Activated CD8-positive, alpha-beta T cell treated with anti-CD3 and anti-CD28 coated beads, Interleukin-2, amount 10 ng/mL, durations not matched to agents 7 days and 5 days (primary cell): ENCODE measurements at places on chromosomes 1 and 21.

DNA sequence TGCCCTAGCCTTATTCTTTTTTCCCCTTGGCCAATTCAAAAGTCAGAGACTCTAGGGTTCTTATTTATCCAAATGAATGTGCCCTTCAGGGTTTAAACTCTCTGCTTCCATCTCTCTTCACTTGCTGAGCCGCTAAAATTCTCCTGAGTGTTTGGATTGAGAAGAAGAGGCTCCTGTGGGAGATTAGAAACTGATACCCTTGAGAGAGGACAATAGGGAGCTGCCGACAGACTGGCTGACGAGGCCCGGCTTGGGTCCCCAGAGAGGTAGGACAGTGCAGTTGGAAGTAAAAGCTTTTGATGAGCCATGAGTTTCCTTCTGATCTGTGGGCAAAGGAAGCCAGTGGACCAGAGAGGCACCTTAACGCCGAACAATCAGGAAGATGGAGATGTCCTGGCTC, 41.3 kb upstream of the UBE2U start:
- DNase-seq, result no peak

GRCh38 chr1:37677143-37677439, 15.2 kb upstream of the CDCA8 start:
- no peak for DNase-seq

GRCh38 chr1:53606651-53607051, 132.3 kb downstream of the GLIS1 start:
- no peak for DNase-seq

GRCh38 chr1:212951126-212951946, 995 bp downstream of the VASH2 start:
- DNase-seq, result no peak

DNA sequence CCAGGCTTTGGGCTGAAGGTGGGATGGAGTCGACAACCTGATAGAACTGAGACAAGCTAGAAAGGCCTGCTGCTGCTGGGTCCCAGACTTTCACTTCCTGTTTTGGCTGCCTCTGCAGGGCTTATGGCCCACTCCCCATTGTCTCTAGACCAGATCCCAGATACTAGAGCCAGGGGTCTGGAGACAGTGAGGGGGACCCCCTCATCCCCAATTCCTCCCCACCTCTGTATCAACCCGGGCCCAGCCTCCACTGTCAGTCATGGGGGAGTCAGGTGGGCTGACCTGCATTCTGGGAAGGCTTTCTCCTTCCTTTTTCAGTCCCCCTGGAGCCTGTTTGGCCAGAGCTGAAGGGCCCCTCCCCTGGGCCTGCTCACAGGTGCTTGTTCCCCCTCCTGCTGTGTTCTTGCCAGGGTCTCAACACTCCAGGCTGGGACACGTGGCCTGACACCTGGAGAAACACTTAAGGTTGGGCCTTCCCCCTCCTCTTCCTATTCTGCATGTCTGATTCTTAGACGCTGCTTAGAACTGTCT, 18.0 kb upstream of the ETV3L start:
- no peak for DNase-seq

- DNase-seq, result no peak
Measured at GRCh38 chr1:116147972-116148371, 36.8 kb downstream of the MAB21L3 start.

DNA sequence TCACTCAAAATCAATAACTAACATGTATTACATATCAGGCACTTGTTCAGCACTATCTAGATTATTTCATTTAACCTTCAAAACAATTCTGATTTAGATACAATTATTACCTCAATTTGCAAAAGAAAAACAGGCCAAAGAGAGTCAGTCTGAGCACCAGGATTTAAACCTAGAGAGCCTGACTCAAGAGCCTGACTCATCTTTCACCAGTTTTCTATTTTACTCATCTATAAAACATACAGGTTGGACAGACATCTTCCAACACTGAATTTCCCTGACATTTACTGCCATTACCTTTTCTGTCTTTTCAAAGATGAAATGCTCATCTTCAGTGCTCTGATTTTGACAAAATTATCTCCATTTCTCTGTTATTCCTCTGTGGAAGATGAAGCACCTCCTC, 116.5 kb downstream of the MRPL39 start:
- no peak for DNase-seq

DNA sequence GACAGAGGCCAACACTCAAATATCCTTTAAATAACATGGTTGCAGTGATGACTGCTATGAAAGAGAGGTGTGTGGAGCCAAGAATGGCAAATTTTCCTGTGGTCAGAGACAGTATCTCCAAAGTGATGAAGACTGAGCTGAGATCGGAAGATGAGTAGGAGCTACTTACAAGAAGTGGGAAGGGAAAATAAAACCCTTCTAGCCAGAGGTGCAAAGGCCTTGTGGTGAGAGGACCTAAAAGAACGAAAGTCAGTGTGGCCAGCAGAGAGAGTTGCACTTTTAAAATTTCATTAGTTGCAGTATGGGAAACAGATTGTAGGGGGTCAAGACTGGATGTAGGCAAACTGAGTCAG, 17.8 kb downstream of the SLAMF7 start:
- DNase-seq, result no peak

DNA sequence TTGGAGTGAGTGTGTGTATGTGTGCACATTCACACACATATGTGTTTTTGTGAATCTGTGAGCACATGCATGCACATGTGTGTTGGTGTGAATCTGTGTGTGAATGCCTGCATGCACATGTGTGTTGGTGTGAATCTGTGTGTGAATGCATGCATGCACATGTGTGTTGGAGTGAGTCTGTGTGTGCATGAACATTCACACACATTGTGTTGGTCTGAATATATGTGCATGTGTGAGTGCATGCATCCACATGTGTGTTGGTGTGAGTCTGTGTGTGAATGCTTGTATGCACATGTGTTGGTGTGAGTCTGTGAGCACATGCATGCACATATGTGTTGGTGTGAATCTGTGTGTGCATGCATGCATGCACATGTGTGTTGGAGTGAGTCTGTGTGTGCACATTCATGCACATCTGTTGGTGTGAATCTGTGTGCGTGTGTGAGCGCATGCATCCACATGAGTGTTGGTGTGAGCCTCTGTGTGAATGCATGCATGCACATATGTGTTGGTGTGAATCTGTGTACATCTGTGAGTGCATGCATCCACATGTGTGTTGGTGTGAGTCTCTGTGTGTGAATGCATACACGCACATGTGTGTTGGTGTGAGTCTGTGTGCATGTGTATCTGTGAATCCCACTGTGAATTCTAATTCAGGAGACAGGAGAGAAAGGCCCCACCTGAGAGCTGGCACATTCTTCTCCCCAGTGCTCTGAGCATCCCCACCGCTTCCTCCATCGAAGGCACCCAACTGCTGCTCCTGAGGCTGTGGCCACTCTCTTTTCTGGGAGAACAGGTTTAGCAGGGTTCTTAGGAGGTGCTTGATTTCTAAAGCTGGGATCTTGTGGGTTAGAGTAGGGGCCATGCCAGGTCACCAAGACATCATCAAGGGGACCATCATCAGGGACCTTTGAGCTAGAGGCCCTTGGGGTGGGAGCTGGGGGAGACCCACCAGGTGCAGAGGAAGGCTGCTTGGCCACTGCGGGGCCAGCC, 117.5 kb upstream of the ARHGEF16 start:
- no peak for DNase-seq

DNA sequence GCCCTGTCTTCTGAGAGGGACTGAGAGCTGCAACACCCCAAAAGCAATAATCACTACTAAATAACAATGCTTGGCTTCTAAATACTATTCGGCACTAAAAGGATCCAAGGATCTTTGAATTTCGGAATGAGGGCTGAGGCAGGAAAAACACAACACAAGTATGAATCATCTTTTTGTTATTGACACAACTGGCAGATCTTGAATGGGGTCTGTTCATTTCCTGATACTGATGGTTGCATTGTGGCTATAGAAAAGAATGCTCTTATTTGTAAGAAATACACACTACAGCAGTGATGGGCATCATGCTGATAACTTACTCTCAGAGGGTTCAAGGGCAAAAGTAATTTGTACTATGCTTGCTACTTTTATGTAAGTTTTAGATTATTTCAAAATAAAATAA, 149.2 kb upstream of the PLD5 start:
- DNase-seq, result no peak

GRCh38 chr1:209427811-209428210, 155.7 kb upstream of the CAMK1G start:
- no peak for DNase-seq

GRCh38 chr21:31266241-31266640, 77.8 kb downstream of the TIAM1 start:
- no peak for DNase-seq

DNA sequence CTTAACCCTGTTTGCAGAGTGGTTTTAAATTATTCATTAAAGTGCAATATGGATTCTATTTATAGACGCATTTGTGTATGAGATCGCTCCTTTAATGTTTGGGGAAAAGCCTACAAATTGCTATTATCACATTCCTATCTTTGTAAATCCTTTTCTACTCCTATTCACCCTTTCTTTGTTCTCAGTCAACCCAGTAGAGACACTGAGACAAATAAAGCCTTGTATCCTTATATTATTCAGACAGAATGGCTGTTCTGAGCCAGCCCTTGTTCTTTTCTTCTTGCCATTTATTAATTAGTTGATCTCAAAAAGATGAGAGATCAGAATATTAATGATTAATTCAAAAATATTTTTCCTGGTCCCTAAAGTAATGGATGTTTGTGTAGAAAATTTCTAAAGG, 8.4 kb downstream of the PCBP3 start:
- no peak for DNase-seq

- no peak for DNase-seq
Measured at GRCh38 chr1:178434360-178434759, 62.4 kb downstream of the CLEC20A start.

- DNase-seq, result no peak
Measured at GRCh38 chr1:173276922-173277800, 70.0 kb upstream of the TNFSF4 start.

DNA sequence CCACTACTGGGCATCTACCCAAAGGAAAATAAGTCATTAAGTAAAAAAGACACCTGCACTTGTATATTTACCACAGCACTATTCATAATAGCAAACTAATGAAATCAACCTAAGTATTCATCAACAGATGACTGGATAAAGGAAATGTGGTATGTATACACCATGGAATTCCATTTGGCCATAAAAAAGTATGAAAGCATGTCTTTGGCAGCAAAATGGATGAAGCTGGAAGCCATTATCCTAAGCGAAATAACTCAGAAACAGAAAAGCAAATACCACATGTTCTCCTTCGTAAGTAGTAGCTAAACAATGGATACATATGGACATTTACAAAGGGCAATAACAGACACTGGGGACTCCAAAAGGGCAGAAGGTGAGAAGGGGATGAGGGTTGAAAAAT, 485.7 kb upstream of the BRINP3 start:
- DNase-seq, result no peak

GRCh38 chr1:212401838-212402582, 12.7 kb downstream of the PACC1 start:
- DNase-seq, result no peak

GRCh38 chr21:27683292-27683691, 716.4 kb upstream of the ADAMTS5 start:
- DNase-seq, result no peak

GRCh38 chr1:112033439-112034120, 44.1 kb upstream of the KCND3 start:
- DNase-seq, result no peak

DNA sequence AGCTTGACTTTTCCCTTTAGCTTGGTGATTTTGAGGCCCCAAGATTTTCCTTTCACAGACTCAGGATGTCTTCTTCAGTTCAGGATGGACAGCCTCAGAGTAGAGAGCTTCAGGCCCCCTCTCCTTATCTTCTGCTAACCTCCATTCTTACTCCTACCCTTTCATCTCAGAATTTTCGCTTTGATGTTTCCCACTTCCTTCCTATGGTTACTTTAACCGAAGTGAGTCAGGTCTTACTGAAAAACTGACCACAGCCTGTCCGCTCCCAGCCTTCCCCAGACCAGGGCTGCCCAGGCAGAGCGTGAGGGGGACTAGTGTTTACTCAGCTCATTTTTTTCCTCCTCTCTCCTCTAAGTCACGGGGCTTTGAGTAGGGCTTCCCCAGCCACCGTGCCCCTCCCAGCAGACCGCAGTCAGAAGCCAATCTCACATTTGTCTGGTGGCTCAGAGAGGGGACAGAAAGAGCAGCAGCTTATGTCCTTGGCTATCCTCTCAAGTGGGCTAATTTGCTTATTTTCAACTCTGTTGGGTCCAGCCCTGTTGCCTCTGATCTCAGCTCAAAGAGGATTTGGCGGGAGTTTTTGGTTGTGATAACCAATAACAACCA, 4.2 kb upstream of the IL19 start:
- DNase-seq, result peak; percentile 85

GRCh38 chr1:63116016-63116415, 206.4 kb upstream of the FOXD3 start:
- DNase-seq, result no peak

DNA sequence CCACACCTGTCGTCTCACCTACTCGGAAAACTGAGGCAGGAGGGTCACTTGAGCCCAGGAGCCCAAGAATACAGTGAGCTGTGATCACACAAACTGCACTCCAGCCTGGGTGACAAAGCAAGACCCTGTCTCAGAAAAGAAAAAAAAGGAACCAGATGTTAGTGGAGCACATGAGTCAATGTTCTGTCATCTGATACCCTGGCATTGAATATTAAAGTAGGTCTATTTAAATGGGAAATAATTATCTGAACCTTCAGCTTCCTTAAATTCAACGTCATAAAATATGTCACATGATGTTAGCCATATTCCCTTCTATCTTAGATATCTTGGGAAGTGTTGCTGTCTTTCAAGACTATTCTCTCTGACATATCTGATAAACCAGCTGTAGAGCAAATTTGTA, 47.3 kb downstream of the NCAM2 start:
- no peak for DNase-seq

GRCh38 chr1:228691926-228692325, 43.4 kb upstream of the RHOU start:
- peak; percentile 51 for DNase-seq

DNA sequence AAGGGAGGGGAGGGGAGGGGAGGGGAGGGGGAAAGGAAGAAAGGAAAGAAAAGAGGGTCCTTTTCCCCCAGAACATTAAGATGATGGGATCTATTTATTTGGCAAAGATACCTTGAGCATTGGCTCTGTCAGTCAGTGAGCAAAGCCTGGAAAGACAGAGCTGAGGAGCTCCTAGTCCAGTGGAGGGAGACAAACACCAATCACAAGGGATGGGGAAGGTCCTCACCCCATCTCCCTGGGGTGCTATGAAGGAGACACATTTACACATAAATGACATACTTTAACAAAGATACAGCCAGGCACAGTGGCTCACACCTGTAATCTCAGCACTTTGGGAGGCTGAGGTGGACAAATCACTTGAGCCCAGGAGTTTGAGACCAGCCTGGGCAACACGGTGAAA, 154.9 kb upstream of the TIAM1 start:
- DNase-seq, result no peak
